ENCODE measurements at places on chromosomes 6 and 20. TPM values are rescaled to one million over a fixed set of nuclear protein-coding genes. Genes with fewer than 3 reads are reported as not detected.

DNA sequence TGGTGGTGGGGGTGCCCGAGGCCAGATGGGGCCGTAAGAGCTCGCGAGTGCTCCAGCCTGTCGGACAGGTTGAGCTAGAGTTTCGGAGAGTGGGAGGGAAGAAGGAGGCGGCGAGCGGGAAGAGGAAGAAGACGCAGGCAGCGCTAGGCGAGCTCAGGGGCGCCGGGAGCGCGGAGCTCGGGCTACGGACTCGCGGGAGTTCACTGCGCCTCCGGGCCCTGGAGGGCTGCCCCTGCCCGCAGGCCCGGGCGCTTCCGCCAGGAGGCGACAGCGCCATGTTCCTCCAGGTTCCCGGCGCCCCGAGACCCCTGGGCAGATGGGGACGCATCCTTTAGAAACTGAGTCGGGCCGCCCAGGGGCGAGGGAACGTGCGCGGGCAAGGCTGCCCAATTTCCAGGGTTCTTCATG lies 984 bp downstream of the TFAP2C start:
- peaks cover 39% of the 10 kb centered on the region for H3K27me3 ChIP-seq
- H3K36me3 ChIP-seq: peaks cover 30% of the 10 kb centered on the region
- H3K4me1 ChIP-seq: peaks cover 8% of the 10 kb centered on the region

- H3K4me1 ChIP-seq: no peaks in the 10 kb centered on the region
- no peak for DNase-seq
- H3K4me3 ChIP-seq: no peak overlapping the region
- H3K27me3 ChIP-seq: no peaks in the 10 kb centered on the region
- H3K27ac ChIP-seq: no peak overlapping the region
Measured at GRCh38 chr6:85997206-85997605, 354.5 kb upstream of the SYNCRIP start.

- no peaks in the 10 kb centered on the region for H3K4me1 ChIP-seq
- DNase-seq: no peak
- peaks cover 58% of the 10 kb centered on the region for H3K36me3 ChIP-seq
- H3K4me3 ChIP-seq: no peak overlapping the region
- H3K27me3 ChIP-seq: no peaks in the 10 kb centered on the region
Measured at GRCh38 chr6:37459981-37460800, 27.2 kb downstream of the CMTR1 start.

DNA sequence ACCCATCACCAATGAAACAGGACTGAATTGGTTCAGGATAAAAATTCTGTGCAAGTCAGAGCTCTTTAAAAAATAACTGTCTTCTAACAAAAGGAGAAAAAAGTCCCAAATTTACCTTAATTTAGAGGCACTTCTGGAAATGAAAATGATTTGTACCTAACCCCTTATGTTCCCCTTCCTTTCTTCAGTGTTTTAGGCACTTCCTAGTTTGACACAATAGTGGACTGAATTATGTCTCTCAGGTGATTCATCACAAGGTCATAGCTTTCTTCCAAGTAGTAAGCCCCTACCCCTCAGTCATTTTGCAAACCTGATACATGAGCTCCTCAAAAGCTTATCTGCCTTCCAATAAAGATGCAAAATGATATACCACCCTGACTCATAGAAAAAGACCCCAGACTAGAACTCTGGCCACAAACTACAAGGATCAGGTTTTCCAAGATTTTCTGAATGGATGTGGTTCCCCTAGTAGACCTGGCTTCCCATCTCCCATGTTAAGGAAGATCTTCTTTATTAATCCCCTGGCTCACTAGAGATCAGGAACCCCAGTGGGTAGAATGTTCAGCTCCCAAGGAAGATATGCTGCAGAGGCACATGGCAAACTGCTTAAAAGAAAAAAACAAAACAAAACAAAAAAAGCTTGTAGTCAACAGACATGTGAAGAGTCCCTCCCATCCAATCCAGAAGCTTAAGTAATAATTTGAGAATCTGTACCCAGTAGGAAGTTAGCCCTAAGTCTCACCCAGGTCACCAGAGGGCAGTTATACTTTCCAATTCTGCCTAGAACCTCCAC lies 3.6 kb downstream of the PPP1R10 start:
- DNase-seq: no peak
- peaks cover 55% of the 10 kb centered on the region for H3K36me3 ChIP-seq
- H3K27me3 ChIP-seq: no peaks in the 10 kb centered on the region
- H3K4me1 ChIP-seq: peaks cover 4% of the 10 kb centered on the region
- H3K27ac ChIP-seq: no peak overlapping the region
- peak overlapping the region; percentile 92 for H3K4me3 ChIP-seq

Gene ZSCAN31
- 3.6 TPM for total RNA-seq

Gene ZMYND8
- total RNA-seq: 162 TPM

Gene ADISSP
- 79.2 TPM for total RNA-seq

- no peak for DNase-seq
- H3K4me3 ChIP-seq: no peak overlapping the region
- no peaks in the 10 kb centered on the region for H3K4me1 ChIP-seq
Measured at GRCh38 chr20:50321797-50322480, 131.3 kb downstream of the CEBPB start.

GRCh38 chr20:14732343-14732742 lies 394.9 kb upstream of the FLRT3 start:
- H3K4me3 ChIP-seq: no peak overlapping the region
- DNase-seq: no peak
- H3K4me1 ChIP-seq: no peaks in the 10 kb centered on the region
- no peaks in the 10 kb centered on the region for H3K27me3 ChIP-seq
- H3K27ac ChIP-seq: no peak overlapping the region

Gene PLCB1
- total RNA-seq: 11.1 TPM

- DNase-seq: no peak
- H3K4me1 ChIP-seq: no peaks in the 10 kb centered on the region
- H3K36me3 ChIP-seq: peaks cover 3% of the 10 kb centered on the region
Measured at GRCh38 chr6:116190550-116190949, 63.3 kb downstream of the TSPYL4 start.

DNA sequence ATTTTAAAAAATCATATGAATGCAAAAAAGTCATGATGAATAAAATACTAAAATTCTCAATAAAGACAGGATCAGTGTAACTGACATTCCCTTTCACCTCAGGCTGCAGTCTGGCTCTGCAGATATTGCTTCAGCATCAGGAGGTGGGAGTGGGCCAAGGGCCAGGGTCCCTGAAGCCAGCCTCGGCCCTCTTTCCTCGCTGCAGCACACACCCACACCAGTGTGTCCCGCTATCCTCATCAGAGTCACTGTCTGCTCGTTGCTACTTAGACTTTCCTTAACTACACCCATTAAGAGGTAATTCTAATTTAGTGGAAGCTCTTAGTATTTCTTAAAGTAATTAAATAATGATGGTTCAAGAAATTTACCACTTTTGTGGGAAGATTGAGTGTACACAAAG lies 298.2 kb downstream of the UBE3D start:
- no peak for DNase-seq
- no peaks in the 10 kb centered on the region for H3K36me3 ChIP-seq
- H3K27me3 ChIP-seq: no peaks in the 10 kb centered on the region
- H3K4me1 ChIP-seq: peaks cover 5% of the 10 kb centered on the region
- no peak overlapping the region for H3K27ac ChIP-seq

Gene TLDC2
- not detected for total RNA-seq

DNA sequence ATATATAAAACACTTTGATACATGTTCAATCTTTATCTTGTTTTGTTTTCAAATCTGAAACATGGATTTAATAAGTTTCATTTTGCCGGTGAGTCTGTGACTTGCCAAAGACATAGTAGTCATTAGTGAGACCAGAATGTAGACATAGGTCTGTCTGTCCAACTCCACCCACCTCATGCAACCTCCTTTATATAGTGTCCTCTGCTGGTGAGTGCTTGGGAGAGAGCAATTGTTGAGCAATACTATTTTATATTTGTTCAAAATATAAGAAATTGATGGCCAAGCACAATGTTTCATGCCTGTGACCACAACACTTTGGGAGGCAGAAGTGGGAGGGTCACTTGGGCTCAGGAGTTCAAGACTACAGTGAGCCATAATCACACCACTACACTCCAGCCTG lies 10.8 kb upstream of the LY86 start:
- H3K36me3 ChIP-seq: no peaks in the 10 kb centered on the region
- DNase-seq: no peak
- no peaks in the 10 kb centered on the region for H3K4me1 ChIP-seq
- H3K27me3 ChIP-seq: no peaks in the 10 kb centered on the region
